Hematopoietic multipotent progenitor cell treated with erythropoietin and hydrocortisone succinate and interleukin-3 and kit ligand, for 17 days (in vitro differentiated cells): ENCODE measurements at places on chromosomes 7 and 10.

DNA sequence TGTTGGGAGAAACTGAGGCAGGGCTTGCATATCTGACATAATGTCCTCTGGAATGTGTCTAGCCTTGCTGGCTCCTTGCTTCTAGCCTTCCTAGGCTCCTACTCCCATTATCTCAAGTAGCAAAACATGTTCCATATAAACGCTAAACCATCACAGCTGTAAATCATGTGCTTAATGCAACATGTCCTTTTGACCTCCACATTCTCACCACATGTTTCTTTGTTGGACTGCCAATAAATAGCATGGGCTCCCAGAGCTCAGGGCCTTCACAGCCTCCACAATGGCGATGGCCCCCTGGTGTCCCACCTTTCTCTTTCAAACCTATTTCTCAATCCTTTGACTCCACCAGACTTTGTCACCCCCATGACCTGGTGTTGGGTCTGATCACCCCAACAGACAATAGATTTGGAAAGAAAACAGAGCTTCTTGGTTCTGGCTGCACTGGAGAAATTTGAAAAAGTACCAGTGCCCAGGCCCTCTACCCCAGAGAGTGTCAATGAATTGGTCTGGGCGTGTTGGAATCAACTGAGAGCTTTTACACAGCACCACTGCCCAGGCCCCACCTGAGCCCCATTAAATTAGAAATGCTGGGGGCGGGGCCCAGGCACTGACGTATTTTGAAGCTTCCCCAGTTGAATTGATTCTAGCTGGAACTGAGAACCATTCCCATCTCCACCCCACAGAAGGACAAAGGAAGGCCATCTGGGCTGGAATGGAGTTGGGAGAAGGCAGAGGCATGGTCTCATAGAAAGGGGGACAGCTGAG lies 41.3 kb upstream of the GGCT start:
- no peak for DNase-seq

DNA sequence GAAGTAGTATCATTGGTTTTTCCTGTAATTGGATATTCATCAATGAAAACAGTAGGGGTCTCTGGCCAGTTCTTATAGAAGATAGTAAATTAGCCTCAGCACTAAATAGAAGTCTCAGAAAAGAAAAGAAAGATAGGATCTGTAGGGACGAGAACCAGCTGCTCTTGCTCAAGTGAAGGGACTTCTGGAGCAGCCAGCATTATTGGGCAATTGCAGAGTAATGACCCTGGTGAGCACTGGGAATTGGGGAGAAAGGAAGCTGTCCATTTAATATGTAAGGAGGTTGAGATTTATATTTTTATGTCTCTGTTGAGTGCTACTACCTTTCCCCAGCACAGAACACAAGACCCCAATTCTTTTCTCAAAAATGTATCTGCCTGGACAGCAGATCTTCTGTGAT lies 61.2 kb upstream of the WNT16 start:
- no peak for DNase-seq

DNA sequence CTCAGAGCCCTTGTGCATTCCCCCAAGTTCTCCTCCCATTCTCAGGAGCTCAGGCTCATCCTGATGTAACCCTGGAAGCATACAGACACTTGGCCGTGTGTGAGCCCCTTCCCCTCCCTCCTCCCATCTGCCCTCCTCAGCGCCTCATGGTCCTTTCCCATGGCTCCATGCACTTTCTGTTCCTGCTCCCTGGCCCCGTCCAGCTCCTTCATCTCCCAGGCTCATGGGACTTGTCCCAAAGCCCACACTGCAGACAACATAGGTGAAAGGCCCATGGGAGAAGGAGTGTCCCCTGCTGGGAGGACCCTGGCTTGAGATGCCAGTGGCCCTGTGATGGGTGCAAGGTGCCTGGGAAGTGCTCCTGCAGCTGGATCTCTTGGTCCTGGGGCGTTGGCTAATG lies 24.2 kb upstream of the SLC29A3 start:
- no peak for DNase-seq

DNA sequence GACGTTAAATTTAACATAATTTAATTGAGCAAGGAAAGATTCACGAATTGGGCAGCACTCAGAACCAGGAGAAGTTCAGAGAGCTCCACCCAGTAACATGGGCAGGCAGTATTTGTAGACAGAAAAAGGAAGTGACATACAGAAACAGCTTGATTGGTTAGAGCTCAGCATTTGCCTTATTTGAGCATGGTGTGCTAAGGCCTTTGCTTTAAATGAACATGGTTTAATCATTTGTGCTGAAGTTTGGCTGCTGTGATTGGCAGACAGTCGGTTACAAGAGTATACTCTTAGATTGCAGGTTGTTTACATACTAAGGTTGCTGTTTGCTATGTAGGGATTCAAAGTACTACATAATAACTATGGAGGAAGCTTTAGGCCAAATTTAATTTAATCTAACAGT lies 199.2 kb downstream of the MALRD1 start:
- DNase-seq = no peak

- no peak for DNase-seq
Observed at GRCh38 chr7:48992816-48993215, 68.5 kb downstream of the CDC14C start.

GRCh38 chr7:92747041-92747835 lies 89.1 kb downstream of the CDK6 start:
- no peak for DNase-seq

- DNase-seq = no peak
Observed at GRCh38 chr7:135886345-135887132, 90.6 kb downstream of the MTPN start.

DNA sequence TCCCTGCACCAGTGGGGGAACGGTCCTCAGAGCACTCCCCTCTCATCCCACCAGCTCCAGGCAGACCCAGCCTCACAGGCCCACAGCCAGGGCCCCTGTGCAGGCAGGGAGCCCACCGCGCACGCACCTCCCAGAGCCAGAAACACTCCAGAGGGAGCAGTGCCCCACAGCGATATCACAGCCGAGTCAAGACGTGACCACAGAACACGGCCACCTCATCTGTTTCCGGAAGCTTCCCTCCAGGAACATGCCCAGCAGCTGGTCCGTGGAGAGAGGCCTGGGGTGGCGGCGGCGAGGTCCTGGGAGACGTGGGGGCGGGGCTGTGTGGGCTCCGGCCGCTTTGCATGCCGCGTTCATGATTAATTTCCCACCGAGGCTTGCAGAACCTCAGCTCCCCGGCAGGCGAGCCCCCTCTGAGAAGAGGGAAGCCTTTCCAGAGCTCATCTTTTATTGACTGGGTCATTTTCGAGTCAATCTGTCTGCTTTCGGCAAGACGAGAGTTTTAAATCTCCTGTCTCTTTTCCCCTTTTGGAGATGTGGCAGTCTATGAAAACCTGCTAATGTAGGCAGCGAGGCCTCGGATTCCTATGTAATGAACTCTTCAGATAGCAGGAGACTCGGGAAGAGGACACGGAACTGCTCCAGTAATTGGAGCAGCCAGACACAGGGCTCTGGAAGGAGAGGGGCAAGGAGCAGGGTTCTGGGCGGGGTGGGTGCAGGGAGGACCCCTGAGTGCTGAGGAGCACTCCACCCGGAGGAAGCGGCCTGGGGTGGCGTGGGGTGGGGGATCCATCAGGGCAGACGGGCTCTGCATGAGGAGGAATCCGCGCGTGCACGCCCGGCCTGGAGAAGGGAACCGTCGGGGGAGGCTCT lies 242.8 kb downstream of the ELFN1 start:
- DNase-seq = no peak

DNA sequence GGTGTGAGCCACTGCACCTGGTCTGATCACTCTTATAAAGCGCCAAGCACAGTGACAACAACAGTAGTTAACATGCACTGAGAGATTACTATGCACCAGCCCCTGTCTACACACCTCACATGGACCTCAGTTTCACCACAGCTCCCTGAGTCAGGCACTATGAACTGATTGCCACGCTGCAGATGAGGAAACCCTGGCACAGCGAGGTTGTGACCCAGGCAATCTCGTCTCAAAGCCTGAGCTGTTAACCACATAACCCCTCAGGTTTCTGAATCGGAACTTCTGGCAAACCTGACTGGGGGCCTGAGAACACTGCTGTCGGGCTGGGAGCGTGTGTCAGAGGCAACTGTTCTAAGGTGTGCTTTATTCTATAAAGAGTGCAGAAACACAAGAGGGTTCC lies 150.8 kb downstream of the RNF216 start:
- DNase-seq = no peak

- no peak for DNase-seq
Observed at GRCh38 chr7:34596887-34597286, 61.1 kb upstream of the NPSR1 start.

DNA sequence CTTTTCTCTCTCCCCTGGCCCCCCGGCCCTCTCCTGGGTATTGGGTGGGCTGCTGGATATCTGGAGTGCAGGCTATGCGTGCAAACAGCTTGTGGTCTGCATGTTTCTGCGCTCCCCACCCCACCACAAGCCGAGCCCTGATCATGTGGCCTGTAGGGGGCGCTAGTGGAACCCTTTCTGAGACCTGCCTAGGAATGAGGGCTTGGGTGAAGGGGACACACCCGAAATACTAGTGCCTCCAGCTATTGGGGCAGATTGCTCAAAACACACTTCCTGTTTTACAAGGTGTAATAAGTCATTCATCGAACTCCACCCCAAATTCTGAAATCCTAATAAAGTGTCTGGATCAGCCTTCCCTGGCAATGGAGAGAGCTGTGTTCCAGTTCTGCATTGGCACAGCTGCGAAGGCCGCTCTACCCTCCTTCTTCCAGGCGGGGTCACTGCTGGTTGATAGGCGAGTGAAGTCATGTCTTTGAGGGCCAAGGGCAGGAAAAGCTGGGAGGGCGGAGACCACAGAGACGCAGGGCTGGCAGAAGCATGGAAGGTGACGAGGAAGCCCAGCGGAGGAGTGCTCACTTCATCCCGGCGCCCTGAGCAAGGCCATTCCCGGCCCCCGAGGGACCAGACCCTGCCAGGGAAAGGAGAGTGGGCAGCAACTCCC lies 19.8 kb upstream of the PRRT4 start:
- DNase-seq = peak; percentile 33

DNA sequence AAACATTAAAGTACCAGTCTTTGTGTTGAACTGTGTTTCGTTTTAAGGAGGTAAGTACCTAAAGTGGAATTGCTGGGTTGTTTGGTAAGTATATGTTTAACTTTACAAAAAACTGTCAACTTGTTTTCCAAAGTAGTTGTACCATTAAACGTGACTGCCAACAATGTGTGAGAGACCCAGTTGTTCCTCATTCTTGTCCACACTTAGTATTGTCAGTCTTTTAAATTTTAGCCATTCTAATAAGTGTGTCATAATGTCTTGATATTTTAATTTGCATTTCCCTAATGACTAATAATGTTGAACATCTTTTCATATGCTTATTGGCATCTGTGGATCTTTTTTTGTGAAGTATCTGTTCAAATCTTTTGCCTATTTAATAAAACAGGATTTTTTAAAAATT lies 74.3 kb downstream of the POLL start:
- no peak for DNase-seq

GRCh38 chr10:27440478-27440877 lies 63.6 kb upstream of the RAB18 start:
- no peak for DNase-seq

- DNase-seq = no peak
Observed at GRCh38 chr7:158454631-158455030, 133.0 kb downstream of the PTPRN2 start.

- no peak for DNase-seq
Observed at GRCh38 chr7:35035511-35035961, 1.7 kb downstream of the DPY19L1 start.

DNA sequence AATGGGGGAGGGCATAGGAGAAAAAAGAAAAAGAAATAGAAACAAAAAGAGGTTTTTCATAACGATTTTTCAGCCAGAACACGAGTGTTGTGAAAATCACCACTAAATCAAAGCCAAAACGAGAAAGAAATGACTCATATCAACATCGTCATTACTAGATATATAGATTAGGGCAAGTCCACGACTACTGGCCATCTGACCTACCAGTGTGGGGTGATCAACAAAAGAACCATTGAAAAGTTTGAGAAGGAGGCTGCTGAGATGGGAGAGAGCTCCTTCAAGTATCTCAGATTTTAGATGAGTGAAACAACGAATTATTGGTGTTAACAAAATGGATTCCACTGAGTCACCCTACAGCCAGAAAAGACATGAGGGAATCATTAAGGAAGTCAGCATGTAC lies 33.5 kb upstream of the ABCB5 start:
- no peak for DNase-seq

- no peak for DNase-seq
Observed at GRCh38 chr7:26691406-26691805, 173.0 kb downstream of the SKAP2 start.

DNA sequence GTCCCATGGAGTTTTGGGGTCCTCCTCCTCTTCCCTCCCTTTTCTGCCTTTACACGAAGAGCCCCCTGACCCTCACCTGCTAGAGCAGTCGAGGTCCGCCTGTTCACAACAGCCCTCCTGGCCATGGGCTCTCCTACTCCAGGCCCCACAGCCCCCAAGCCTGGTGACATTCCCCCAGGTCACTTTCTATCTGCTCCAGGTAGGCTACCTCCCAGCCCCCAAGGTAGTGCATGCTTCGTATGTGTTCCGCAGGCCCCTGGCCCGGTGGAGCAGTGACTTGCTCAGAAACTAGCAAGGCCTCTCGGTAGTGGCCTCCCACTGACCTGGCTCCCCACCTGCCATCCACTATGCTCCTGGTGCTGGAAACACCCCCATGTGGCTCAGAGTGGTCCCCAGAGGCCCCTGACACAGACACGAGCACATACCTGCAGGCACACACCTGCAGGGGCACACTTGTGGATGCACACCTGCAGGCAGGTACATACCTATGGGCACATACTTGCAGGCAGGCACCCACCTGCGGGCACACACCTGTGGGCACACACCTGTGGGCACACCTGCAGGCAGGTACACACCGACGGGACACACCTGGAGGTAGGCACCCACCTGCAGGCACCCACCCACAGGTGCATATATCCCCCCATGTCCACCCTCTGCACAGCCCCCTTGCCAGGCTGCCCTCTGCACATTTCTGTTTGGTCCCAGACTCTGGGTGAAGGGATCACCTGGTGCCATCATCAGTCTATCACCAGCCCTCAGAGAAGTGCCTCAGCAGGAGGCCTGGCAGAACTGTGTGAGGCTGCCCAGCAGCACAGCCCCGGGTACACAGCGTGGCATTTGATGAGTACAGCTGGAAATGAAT lies 322.5 kb downstream of the PTPRN2 start:
- DNase-seq = no peak

DNA sequence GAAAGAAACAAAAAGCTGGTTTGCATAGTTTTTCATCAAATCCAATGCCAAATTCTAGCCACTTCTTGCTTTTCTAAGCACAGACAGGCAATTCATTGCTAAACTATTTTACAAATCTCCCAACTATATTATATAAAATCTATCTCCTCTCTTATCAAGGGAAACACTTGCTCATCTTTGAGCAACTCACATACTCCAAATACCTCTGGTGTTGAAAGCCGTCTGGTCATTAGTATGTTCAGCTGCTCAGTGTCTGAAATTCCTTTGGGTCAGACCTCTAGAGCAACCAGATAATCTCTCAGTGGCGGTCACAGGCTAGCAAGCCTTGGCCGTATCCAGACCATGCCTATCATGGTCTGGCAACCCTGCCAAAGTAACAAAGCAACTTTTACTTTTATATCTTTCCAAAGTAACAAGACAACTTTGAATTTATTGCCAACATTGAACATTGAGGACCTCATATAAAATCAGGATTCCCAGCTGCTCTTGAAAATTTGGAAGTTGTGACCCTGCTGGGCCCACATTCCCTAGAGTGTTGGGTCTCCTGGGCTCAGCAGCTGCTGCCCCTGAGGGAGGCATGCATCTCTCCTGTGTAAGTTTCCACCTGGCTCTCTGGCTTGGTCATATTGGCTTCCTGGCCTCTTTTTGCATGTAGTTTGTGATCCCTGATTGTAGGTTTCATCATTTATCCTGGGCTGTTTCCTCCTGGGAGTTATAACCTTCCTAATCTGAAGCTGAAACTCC lies 56.8 kb upstream of the LANCL2 start:
- no peak for DNase-seq

GRCh38 chr7:119783799-119784198 lies 489.2 kb upstream of the KCND2 start:
- DNase-seq = no peak
